ENCODE measurements at places on chromosomes 4 and X. TPM values are rescaled to one million over a fixed set of nuclear protein-coding genes. Genes with fewer than 3 reads are reported as not detected.

Gene ADRA2C
- total RNA-seq: not detected

Gene SSX3
- not detected for total RNA-seq

Gene OTC
- total RNA-seq: not detected

Gene MAGEE1
- 7.5 TPM for total RNA-seq

Gene HAND2
- total RNA-seq: not detected

Gene AMOT
- total RNA-seq: 1.1 TPM

Gene MND1
- total RNA-seq: 31.8 TPM

Gene ZNF518B
- 35.5 TPM for total RNA-seq

Gene GUCY1A1
- total RNA-seq: not detected

Gene CSAG3
- total RNA-seq: not detected

Gene HTRA3
- not detected for total RNA-seq

Gene OPRPN
- not detected for total RNA-seq

Gene TEX13A
- total RNA-seq: not detected

Gene UCP1
- total RNA-seq: not detected

Gene HCCS
- 19.3 TPM for total RNA-seq

Gene CTBP1
- 194 TPM for total RNA-seq
